ENCODE measurements at places on chromosomes 11 and 22.

DNA sequence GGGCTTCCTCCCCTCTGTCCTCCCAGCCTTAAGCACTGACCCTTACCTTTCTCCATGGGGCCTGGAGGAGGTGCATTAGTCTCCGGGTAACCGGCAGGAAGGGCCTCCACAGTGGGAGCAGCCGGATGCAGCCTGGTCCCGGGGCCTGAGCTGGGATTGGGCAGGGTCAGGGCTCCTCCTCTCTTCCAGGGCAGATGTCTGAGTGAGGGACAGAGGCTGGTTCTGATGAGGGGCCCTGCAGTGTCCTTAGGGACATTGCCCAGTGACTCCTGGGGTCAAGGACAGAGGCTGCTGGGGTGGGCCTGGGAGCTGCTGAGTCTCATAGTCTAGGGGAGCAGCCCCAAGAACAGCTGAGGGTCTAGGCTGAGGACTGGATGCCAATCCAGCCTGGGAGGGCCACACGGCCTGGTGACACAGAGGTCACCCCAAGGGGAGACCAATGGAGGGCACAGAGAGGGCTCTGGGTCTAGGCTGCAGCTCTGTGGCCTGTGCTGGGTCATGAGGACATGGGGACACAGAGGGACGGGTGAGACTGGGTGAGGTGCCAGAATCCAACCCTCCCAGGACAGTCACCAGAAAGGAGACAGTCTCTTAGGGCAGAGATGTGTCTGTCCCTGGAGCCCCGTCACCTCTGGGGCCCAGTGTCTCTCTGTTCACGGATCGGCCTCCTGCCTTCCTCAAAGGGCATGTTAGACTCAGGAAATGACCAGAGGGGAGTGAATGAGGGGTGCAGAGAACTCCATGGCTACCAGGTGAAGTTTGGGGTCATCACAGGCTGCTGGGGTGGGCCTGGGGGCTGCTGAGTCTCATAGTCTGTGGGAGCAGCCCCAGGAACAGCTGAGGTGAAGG lies 6.5 kb downstream of the IGLL5 start:
- no peak for DNase-seq

DNA sequence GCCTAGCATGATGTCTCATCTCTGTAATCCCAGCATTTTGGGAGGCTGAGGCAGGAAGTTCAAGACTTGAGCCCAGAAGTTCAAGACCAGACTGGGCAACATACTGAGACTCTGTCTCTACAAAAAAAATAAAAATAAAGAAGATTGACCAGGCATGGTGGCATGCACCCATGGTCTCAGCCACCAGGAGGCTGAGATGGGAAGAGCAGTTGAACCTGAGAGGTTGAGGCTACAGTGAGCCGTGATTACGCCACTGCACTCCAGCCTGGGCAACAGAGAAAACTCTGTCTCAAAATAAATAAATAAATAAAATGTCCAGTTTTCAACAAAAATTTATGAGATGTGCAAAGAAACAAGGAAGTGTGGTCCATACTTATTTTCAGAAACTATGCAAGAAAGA lies 28.3 kb downstream of the EFCAB6 start:
- DNase-seq = no peak

GRCh38 chr11:67043572-67044349 lies 12.9 kb upstream of the RHOD start:
- no peak for DNase-seq

- no peak for DNase-seq
These were observed 2.5 kb downstream of the KCTD17 start for GRCh38 chr22:37054056-37054395.

- no peak for DNase-seq
These were observed at the start of gene FERMT3 for GRCh38 chr11:64206457-64207255. Gene FERMT3, plus strand, starts transcription at chr11:64206721. Its CDS starts 644 bp downstream, at chr11:64207365.

DNA sequence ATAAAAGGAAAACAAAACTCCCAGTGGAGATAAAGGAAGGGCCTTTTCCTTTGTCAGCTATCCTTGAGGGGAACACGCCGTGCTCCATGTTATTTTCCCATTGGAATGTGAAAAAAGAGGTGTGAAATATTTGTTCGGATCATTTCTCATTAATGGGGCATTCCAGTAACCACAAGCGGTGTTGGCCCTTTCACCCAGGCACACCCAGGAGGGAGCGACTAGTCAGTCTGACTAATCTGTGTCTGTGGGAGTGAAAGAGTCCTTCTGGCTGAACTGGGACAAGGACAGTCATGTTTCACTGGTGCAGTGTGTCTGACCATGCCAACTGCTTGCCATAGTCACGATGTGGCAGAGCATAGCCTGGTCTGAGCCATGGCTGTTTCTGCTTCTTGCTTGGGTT lies 13.0 kb upstream of the MYEOV start:
- DNase-seq = no peak

All from anterior cingulate cortex (tissue), 58 donors.